ENCODE measurements at places on chromosomes 6 and 20.

- no peak for DNase-seq
These were observed 369.6 kb downstream of the LAMA2 start for GRCh38 chr6:129252377-129253071.

DNA sequence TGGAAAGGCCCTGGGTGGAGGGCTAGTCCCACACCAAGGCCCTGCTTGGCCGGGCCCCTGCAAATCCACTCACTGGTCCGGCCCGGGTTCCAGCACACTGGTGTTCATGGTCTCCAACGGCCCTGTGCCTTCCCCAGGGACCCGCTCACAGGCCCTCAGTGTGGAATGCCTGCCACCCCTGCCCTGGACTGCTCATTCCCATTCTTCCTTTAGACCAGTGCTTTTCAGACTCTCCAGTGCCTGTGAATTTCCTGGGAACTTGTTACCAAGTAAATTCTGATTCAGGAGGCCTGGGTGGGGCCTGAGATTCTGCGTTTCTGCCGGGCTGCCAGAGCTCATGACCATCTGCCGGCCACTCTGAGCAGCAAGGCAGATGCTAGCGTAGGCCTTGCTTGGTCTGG lies 5.7 kb upstream of the PXDC1 start:
- DNase-seq = no peak

GRCh38 chr20:2747676-2748235 lies 52.7 kb downstream of the CPXM1 start:
- no peak for DNase-seq

GRCh38 chr20:46027245-46027853 lies 1.7 kb upstream of the SLC12A5 start:
- DNase-seq = no peak

DNA sequence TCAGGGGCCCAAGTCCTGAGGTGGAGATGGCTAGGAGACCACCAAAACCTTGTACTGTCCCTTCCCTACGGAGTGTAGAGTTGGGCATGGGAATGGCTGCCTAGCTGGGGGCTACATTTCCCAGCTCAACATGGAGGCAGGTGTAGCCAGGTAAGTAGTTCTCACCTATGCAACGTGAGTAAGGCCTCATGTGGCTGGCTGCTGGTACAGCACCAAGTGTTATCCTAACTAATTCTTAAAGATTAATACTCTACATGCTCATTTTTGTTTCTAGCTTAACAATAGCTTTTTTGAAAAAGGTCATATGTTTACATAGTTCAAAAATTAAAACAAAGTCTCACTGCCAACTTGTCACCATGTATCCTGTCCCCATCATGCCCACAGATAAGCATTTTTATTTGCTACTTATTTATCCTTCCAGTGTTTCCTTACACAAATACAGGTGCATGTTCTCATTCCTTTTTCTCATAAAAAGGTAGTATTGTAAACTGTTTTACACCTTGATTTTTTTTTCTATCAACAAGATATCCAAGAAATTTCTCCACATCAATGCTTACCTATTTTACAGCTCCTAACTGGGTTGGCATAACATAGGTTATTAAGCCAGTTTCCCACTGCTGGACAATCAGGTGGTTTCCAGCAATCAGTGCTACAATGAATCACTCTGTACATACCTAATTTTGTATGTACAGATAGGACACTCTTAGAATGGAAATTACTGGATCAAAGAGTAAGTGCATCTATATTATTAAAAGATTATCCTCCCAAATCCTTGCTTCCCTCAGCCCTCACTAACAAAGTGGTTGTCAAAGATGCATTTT lies 25.5 kb downstream of the ABHD12 start:
- no peak for DNase-seq

- DNase-seq = no peak
These were observed 15.4 kb upstream of the SLC22A16 start for GRCh38 chr6:110491644-110492317.

DNA sequence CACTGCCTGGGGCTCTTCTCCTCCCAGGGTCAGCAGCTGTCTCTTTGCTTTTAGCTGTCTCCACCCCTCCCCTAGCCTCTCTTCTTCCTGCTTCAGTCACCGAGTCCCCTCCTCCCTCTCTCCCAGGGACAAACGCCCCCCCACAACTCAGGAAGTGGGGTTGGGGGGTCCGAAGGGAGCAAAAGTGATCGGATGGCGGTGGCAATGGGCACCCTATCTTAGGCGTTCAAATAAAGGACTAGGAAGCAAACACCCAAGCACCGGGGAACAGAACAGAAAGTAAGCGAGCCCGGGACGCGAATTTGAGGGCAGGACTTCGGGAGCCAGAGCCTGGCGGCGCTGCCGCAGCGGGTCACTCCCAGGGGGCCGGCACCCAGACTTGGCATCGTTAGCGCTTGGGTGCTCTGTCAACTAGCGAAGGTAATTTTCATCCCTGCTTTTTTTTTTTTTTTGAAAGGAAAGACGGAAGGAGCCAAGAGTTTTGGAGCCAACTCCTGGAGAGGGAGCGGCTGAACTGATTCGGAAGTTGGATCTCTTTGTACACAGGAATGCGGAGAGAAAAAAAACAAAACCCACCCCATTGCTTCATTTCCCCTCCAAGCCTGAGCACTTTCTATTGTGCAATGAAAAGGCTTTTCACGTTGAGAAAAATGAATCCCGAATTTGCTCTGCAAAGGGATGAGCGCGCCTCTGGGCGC lies 815 bp upstream of the ITPR3 start:
- no peak for DNase-seq

- DNase-seq = no peak
These were observed 477.7 kb downstream of the TFAP2A start for GRCh38 chr6:9937031-9937763.

GRCh38 chr6:142236691-142237090 lies 65.1 kb upstream of the ADGRG6 start:
- DNase-seq = no peak

GRCh38 chr6:136783495-136784270 lies 8.6 kb downstream of the MAP3K5 start:
- DNase-seq = no peak

- DNase-seq = no peak
These were observed 79.8 kb upstream of the CCN6 start for GRCh38 chr6:111973927-111974639.

DNA sequence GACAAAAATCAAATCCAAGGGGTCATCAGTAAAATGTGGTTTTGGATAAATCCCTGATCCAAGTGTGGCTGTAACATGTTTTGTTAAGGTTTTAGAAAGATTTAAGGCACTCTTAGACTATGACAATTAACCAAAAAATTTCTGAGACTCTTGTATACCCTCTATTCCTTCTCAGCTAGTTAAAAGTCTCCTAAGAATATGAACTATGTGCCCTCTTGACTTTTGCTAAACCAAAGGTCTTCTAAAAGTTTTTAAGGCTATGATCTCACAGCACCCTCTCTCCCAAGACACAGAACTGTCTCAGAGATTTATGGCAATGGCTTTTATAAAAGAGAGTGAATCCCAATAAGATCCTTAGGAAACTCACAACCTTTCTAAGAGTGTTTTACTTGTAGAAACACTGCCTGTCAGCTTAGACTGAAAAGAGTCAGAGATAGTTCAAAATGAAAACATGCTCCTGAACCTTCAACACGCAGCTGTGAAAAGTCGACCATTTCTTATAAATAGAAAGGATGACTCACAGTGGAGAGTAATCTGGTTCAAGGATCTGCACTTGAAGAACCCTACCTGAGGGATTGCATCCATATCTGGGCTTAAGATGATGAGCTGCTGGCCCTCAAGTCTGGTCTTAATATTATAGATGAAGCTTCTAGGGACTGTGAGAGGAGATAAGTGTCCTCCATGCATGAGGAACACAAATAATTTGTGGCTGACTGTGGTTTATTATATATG lies 388.4 kb upstream of the GJE1 start:
- no peak for DNase-seq

DNA sequence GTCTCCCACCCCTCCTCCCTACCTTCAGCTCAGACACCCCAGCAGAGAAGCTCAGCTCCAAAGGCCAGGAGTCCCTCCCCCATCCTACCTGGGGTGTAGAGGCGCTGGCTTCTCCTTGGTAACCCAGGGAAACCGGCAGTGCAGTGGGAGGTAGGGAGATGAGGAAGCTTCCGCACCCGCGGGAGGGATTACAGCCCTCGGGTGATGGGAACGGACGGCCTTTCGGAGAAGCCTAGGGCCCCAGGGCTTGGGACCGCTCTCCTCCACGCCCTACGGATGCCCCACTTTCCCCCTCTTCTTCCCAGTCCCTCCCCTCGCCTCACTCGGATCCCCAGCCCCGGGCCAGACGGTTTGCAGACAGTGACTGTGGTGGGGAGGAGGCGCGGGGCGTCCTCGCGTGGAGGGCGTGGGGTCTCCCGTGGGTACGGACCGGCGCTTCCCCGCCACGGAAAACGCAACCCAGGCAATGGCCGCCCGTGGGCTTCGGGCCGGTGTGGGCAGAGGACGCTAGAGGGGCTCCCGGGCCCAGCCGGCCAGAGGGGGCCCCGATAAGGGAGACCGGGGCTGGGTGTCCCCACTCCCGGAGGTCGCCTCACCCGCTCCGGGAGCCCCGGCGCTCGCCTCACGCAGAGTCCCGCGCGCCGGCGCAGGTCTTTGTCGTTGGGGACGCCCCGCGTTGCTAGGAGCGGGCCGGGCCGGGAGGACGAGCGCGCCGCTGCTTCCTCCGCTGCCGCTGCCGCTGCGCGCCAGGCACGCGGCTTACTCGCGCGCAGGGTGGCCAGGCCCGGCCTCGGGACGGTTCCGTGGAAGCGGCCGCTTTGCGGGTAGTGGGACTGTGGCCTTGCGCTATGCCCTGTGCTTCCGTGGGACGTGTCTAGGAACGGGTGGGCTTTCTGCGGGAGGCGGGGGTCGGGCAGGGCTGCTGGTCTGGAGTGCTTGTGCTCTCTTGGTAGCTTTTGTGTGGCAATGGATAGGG lies 15.8 kb downstream of the AARS2 start:
- no peak for DNase-seq

DNA sequence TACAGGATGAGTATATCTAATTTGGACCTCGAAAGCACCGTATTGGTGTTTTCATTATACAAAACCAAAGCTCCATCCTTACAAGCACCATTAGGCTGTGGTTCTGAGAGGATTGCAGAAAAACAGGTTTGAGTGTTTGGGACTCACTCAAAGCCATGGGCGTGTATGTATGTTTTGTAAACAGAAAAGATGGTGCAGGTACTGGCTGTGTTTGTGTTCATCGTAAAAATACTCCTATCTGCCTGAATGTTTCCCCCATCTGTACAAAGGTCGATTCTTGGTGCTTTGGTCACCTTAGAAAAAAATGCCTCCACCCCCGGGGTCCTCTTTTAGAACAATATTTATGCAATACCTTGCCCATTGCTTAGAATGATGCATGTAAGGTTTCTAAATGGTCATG lies 286.6 kb downstream of the TSHZ2 start:
- DNase-seq = no peak

DNA sequence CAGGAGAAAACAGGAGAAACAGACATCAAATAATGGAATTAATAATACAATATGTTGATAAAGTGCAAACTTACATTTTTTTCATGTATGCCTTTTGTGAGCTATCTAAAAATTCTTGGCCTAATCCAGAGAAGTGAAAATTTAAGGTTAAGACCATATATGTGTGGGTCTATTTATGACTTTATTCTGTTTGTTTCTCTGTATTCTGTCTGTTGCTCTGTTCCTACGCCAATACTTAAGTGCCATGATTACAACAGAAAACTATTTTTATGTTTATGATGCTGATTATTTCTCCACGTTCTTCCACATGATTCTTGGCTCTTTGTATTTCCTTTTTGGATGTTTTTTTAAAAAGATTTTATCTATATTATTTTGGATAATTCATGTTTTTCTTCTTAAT lies 109.6 kb upstream of the MAP3K4 start:
- no peak for DNase-seq

DNA sequence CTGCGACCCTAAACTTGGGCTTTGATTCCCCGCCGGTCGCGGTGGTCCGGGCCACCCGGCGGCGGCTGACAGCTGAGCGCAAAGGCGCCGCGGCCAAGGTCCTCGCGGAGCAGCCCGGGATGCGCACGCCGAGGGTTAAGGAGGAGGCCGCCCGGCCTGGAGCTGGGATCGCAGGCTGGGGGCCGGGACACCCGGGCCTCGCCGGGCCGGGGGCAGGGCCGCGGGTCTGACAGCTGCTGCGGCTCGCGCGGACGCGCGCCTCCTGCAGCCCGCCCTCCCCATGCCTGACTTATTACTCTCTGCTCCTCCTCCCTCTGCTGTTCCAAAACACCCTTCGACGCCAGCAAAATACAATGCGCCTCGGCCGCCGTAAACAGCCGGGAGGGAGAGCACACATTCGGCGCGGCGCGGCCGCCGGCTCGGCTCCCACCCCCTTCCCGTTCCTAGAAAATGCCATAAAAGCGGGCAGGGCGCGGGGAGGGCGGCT lies 746 bp downstream of the BACH2 start:
- DNase-seq = no peak

- no peak for DNase-seq
These were observed 252.3 kb downstream of the NKAIN2 start for GRCh38 chr6:124055963-124056362.

DNA sequence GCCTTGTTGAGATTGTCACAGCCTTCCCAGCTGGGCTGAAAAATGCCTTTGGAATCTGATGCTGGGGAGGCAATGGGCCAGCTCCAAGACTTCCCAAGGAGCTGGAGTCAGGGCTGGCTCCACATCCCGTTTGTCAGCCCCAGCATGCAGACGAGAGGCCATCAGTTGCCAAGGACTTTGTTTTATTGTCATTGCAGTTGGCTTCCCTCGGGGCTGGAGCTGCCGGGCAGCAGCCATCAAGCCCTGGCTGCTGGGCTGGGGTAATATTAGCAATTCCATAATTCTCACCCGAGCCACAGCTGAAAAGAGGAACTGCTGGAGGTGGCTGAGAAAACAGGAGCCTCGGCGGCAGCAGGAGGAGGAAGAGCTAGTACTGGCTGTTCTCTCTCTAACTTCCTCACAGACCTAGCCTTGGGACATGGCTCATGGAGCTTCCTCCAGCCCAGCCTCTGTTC lies 182.5 kb downstream of the CDC5L start:
- DNase-seq = no peak
